ENCODE measurements at places on chromosomes 6 and 20.

DNA sequence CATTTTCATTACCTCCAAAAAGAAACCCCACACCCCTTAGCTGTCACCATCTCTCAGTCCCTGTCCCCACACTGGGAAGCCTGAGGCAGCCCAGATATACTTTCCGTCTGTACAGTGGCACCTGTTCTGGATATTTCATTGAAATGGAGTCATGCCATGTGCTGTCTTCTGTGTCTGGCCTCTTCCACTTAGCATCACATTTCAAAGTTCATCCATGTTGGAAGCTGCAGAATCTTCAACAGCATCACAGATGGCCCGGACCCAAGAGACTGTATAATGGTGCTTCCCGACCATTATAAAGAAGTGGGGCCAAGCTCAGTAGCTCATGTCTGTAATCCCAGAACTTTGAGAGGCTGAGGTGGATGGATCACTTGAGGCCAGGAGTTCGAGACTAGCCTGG lies 58.4 kb downstream of the DLGAP4 start:
- no peaks in the 10 kb centered on the region for H3K27me3 ChIP-seq
- H3K36me3 ChIP-seq = no peaks in the 10 kb centered on the region
- no peaks in the 10 kb centered on the region for H3K4me1 ChIP-seq
- H3K4me3 ChIP-seq = no peak overlapping the region
- no peak for DNase-seq
- H3K27ac ChIP-seq = no peak overlapping the region

- no peak for DNase-seq
- no peaks in the 10 kb centered on the region for H3K36me3 ChIP-seq
- H3K27me3 ChIP-seq = no peaks in the 10 kb centered on the region
- no peak overlapping the region for H3K27ac ChIP-seq
Measured at GRCh38 chr6:45537539-45537938, 159.8 kb upstream of the SUPT3H start.

DNA sequence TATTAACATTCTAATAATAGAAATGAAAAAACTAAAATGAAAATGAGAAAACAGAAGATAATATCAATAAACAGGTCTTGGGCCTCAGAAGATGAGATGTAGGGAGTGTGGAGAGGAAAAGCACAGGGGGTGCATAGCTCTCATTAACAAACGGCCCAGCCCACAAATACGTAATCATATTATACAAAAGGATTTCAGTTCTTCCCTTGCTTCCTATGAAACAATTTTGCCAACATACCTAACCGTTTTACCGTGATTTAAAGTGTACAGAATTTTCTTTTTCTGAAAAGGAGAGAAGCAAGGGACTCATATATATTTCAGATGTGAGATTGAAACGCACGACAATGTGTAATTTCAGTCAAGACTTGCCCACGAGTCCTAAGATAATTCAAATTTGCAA lies 136.0 kb downstream of the HFE start:
- no peak overlapping the region for H3K27ac ChIP-seq
- H3K27me3 ChIP-seq = no peaks in the 10 kb centered on the region
- peaks cover 6% of the 10 kb centered on the region for H3K4me1 ChIP-seq
- H3K36me3 ChIP-seq = no peaks in the 10 kb centered on the region
- no peak overlapping the region for H3K4me3 ChIP-seq

- no peak for DNase-seq
- H3K27me3 ChIP-seq = no peaks in the 10 kb centered on the region
- no peak overlapping the region for H3K27ac ChIP-seq
- no peaks in the 10 kb centered on the region for H3K36me3 ChIP-seq
- H3K4me3 ChIP-seq = no peak overlapping the region
- no peaks in the 10 kb centered on the region for H3K4me1 ChIP-seq
Measured at GRCh38 chr6:144697801-144698200, 412.7 kb downstream of the UTRN start.

DNA sequence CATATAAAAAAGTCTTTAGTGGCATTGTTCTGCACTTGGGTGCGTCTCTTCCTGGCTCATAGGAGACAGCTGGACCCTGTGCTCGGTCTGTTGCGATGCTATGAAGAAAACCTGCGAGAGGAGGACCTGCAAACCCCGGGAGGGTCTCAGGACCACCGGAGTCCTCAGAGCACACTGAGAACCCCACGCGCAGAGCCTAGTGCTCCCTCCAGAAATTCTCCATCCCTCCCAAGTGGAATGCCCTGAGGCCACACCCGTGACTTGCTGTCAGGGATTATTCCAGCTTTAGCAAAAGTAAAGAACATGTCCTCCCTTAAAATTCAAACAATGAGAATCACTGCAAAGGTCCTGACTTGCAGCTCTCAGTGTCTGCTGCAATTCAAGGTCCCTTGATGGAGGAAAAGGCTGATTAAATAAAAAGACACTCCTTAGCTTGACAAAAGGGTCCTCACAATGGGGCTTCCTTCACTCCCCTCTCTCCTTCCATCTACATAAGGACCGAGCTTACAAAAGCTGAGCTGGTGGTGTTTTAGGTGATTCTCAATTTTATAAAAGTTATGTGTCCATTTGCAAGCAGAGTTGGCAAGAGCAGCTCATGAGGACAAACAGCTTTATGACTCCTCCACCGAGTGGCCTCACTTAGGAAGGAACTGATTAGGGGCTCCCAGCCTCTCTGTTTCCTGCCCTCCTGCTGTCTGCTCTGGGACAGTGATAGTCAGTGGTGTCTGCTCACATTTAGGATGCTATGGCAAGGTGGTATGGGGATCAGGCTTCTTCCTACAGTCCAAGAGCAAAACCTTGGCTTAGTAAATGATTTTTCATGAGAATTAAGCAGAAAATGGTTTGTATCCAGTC lies 97.0 kb downstream of the RAMACL start:
- no peak overlapping the region for H3K27ac ChIP-seq
- H3K27me3 ChIP-seq = no peaks in the 10 kb centered on the region
- H3K4me3 ChIP-seq = no peak overlapping the region

- DNase-seq = no peak
- H3K27me3 ChIP-seq = no peaks in the 10 kb centered on the region
- peaks cover 13% of the 10 kb centered on the region for H3K4me1 ChIP-seq
- H3K27ac ChIP-seq = no peak overlapping the region
- no peak overlapping the region for H3K4me3 ChIP-seq
Measured at GRCh38 chr6:159125014-159125609, 44.1 kb upstream of the FNDC1 start.

GRCh38 chr6:3235486-3235885 lies 8.0 kb upstream of the TUBB2B start:
- peaks cover 15% of the 10 kb centered on the region for H3K27me3 ChIP-seq
- H3K27ac ChIP-seq = no peak overlapping the region
- H3K36me3 ChIP-seq = no peaks in the 10 kb centered on the region
- peak; percentile 3 for DNase-seq

- no peak for DNase-seq
- no peak overlapping the region for H3K27ac ChIP-seq
- H3K27me3 ChIP-seq = no peaks in the 10 kb centered on the region
- no peak overlapping the region for H3K4me3 ChIP-seq
Measured at GRCh38 chr6:168700880-168701279, 259.9 kb downstream of the SMOC2 start.

DNA sequence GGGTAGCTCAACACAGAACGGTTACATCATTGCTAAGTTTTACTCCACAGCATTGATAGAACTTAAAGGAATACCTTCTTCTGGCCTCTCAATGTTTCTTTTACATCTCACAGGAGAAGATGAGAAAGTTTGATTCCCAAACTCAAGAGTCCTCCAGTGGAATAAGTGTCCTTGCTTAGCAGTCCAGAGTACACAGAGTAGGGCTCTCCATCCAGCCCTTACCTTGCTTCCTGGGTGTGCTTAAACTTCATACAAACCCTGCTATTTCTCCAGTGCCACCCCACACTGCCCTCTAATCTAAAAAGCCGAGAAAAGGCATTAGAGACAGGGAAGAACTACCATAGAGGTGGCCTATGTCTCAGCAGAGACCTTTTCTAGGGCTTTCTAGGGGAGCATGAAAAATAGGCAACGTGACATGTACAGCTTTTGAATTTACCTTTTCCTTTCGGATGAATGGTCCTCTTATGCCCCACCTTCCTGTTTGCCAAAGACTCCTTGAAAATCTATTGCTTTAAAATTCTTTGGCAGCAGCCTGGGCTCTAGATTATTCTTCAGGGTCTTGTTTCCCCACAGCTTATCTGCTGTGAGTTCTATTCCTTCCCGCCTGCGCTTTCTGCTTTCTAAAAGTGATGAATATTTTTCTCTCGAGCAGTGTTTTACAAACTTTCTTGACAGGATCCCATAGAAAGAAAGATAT lies 12.1 kb downstream of the ADGRF1 start:
- no peak overlapping the region for H3K27ac ChIP-seq
- no peak for DNase-seq
- H3K4me1 ChIP-seq = no peaks in the 10 kb centered on the region
- no peak overlapping the region for H3K4me3 ChIP-seq
- no peaks in the 10 kb centered on the region for H3K36me3 ChIP-seq

GRCh38 chr6:82914511-82914910 lies 151.1 kb downstream of the UBE3D start:
- no peaks in the 10 kb centered on the region for H3K4me1 ChIP-seq
- no peak overlapping the region for H3K4me3 ChIP-seq
- H3K36me3 ChIP-seq = no peaks in the 10 kb centered on the region
- DNase-seq = no peak
- H3K27me3 ChIP-seq = no peaks in the 10 kb centered on the region

DNA sequence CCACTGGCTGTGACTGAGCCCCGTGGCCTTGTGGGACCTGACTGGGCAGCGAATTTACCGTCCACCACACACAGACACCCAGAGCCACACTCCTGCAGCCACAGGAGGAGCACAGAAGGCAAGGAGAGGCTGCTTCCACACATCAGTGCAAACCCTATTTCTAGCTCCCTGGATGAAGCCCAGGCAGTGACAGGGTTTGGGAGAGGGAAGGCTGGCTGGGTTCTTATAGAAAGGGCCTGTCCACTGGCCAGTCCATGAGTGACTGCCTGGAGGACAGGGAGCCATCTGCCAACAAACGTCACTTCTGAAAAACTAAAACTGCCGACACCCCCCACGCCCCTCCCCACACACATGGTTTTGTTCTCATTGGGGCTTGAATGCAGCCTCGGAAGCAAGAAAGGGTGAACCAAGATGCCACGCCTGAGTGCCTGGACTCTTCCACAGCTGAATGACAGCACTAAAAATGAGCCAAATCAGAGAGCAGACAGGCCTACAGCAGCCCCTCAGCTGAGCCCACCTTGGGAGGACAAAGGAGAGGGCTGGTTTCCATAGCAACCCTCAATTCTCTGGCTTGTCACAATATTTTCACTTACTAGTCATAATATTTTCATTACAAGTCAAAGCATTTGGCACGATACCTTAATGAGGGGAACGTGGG lies 38.4 kb downstream of the RRBP1 start:
- peaks cover 21% of the 10 kb centered on the region for H3K4me1 ChIP-seq
- H3K4me3 ChIP-seq = no peak overlapping the region
- no peaks in the 10 kb centered on the region for H3K27me3 ChIP-seq
- no peak for DNase-seq
- no peaks in the 10 kb centered on the region for H3K36me3 ChIP-seq
- H3K27ac ChIP-seq = no peak overlapping the region

DNA sequence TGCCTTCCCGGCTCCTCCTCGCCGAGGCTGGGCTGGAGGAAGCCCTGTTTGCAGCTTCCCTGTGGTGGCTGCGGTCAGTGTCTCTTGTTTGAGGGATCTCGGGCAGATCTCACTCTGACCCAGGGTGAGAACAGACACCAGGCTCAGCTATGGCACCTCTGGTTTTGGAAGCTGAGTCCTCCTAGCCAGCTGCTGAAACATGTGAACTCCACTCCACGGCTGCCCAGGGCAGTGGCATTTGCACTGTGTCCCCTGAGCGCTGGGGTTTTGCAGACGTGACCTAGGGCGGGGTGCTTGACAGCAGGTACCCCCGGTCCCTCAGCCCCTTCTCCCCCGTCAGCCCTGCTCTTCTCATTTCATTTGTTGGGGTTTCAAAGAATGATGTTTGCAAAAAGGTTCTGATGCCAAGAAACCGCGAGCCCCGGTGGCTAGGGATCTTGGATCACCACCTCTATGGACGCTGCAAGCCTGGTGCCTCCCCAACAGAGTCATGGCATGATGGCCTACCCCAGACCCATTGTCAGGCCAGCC lies 55.0 kb upstream of the DACT2 start:
- no peaks in the 10 kb centered on the region for H3K27me3 ChIP-seq
- no peak for DNase-seq
- H3K36me3 ChIP-seq = no peaks in the 10 kb centered on the region
- no peak overlapping the region for H3K27ac ChIP-seq

Measured in adrenal gland (tissue), 19 donors.